ENCODE measurements at places on chromosomes 2 and 18.

- DNase-seq: no peak
Measured at GRCh38 chr2:73259276-73259675, 25.0 kb downstream of the FBXO41 start.

- peak; percentile 86 for DNase-seq
Measured at GRCh38 chr2:112877423-112877822, 33.5 kb upstream of the IL37 start.

DNA sequence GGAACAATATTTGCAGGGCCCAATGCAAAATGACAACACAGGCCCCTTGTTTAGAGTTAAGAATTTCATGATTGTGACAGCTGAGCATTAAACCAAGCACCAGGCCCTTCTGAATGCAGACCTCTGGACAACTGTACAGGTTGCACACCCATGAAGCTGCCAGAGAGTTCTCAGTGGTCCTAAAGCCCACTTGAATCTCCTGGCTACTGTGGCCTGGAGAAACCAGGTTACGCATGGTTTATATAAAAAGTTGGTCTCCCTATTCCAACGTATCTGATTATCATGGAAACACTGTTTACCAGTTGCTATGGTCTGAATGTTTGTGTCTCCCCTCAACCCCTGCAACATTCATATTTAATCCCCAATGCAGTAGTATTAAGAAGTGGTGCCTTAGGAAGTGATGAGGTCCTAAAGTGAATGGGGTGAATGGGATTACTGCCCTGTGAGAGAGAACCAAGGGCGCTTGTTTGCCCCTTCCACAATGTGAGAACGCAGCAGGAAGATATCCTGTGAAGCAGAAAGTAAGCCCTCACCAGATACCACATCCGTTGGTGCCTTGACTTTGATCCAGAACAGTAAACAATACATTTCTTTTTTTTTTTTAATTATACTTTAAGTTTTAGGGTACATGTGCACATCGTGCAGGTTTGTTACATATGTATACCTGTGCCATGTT, 48.0 kb upstream of the ANXA4 start:
- no peak for DNase-seq

DNA sequence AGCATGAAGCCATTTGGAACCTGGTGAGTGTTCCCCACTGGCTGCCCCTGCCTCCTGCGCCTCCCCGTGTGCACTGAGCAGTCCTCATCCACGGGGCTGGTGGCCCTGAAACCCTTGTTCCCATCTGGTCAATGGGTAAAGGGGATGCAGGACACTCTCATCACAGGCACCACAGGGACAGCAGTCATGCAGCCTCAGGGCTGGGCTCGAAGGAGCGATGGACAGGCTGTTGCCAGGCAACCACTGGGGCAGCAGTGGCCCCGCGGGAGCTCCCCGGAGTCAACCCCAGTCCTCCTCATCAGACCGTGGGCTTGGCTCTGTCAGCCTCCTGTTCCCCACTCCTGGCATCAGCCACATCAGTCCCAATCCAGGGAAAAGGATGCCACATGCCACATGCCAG, 509.5 kb downstream of the EIPR1 start:
- DNase-seq: no peak

DNA sequence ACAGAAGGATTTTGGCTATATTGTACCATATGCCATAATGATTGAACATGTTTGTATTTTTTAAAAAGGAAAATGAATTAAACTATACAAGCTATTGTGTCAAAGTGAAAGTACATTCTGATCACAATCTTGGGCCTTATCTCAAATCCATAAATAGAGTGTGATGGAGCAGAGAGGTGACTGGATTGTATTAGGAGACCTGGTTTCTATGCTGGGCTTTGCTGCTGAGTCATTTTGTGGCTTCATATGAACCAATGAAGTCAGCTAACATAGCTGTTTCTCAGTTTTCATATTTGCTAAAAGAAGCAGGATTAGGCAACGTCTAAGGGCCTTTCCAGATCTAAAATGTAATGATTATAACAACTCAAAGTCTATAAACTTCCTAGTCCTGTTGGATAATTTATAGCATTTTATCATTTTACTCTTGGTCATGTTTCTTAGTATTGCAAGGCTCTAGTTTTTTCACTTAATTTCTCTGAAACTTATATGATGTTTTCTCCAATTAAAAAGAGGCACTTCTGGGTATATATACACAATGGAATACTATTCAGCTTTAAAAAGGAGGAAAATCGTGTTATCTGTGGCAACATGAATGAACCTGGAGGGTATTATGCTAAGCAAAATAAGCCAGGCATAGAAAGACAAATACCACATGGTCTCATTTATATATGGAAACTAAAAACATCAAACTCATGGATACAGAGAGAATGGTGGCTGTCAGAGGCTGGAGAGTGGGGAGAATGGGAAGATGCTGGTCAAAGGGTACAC, 112.3 kb downstream of the MEP1B start:
- DNase-seq: peak; percentile 43

GRCh38 chr2:90207454-90208058, 1516.1 kb downstream of the RPIA start:
- DNase-seq: peak; percentile 16

GRCh38 chr18:6714010-6714409, 15.5 kb upstream of the ARHGAP28 start:
- DNase-seq: no peak

GRCh38 chr2:18245375-18245774, 315.1 kb downstream of the RDH14 start:
- DNase-seq: no peak

Measured in RPMI7951 (cell line).